ENCODE measurements at places on chromosomes 2 and 18. TPM values are rescaled to one million over a fixed set of nuclear protein-coding genes. Genes with fewer than 3 reads are reported as not detected.

Gene SLC35G4
- total RNA-seq, result not detected

Gene SERPINB12
- 20.1 TPM for total RNA-seq

Gene TUBA3E
- not detected for total RNA-seq

Gene FOXI3
- not detected for total RNA-seq

Gene STON1
- total RNA-seq, result 48.1 TPM

Gene DYTN
- not detected for total RNA-seq

Gene FER1L5
- 0.74 TPM for total RNA-seq

Gene WNT10A
- total RNA-seq, result 2.5 TPM

Gene AFF3
- total RNA-seq, result 7.6 TPM

DNA sequence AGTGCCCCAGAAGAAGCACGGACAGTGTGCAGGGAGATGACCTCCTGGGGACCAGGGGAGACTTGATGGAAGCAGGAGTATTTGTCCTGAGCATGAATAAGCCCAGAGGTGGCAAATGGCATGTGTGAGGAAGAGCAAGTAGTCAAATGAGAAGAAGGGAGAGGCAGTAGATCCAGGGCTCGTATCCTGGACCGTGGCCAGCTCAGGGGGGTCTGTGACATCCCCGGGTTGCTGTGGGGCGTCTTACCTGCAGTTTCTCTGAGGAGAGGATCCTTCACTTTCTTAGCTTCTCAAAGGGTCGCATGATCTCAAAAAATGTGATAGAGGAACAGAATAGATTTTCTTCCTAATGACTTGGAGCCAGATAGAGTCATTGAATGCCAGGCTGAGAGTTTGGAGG is 57.0 kb upstream of the FOSL2 start:
- DNase-seq, result no peak

GRCh38 chr2:163210430-163210918 is 371.9 kb upstream of the KCNH7 start:
- no peak for DNase-seq

DNA sequence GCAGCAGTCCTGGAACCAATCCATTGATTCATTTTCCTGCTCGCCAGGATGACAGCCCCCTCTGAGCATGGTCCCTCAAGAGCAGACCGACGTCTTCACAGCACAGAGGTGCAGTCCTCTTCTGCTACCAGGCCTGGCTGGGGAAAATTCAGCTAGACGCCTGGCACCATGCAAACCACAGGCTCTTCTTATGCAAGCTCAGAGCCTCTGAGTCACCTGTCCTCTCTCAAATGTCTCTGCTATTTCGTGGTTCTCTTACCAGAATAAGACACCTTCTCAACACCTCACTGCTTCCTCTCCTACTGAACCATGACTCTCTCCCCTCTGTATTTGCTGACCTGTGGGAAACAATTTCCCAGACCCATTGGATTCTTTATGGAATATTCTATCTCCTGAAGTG is 79.8 kb upstream of the CYRIA start:
- DNase-seq, result no peak

DNA sequence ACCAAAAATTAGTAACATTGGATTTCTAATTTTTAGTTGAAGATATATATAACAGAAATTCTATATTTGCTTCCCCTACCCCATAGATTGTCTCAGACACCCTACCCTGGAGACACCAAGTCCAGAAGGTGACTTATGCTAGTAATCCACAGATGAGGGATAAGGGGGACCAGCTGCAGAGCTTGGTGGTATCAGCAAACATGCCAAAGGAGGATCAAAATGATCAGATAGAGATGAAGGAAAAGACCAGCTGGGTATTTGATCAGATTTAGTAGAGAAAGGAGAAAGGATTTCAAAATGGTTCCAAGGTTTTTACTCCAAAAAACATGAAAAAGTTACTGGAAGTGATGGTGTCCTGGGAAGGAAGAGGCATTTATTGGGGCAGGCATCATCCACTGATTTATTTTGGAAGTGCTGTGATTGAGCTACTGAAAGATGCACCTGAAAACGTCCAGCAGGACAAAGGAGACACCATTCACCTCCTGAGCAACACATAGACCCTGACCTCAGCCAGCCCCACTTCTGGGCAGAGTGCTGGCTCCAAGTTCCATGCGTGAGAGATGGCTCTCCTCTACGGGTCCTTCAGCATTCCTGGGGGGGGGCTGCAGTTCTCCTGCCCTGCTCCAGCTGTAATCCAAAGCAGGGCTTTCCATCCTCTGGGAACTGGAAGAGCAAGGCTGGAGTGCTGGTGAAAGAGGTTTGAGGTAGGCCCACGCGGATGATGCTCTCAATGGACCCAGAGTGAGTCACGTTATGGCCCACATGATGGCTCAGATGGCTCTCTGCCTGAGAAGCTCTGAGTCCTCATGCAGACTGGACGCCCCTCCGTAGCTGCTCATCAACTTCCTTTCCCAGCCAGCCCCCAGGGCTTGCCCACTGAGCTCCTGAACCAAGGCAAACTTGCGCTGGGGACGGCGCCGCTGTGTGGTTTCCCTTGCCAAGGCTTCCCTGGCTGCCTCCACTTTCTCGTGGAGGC is 3.7 kb upstream of the LRRFIP1 start:
- DNase-seq, result no peak

- no peak for DNase-seq
Measured at GRCh38 chr2:231399853-231400680, 4.6 kb downstream of the B3GNT7 start.

DNA sequence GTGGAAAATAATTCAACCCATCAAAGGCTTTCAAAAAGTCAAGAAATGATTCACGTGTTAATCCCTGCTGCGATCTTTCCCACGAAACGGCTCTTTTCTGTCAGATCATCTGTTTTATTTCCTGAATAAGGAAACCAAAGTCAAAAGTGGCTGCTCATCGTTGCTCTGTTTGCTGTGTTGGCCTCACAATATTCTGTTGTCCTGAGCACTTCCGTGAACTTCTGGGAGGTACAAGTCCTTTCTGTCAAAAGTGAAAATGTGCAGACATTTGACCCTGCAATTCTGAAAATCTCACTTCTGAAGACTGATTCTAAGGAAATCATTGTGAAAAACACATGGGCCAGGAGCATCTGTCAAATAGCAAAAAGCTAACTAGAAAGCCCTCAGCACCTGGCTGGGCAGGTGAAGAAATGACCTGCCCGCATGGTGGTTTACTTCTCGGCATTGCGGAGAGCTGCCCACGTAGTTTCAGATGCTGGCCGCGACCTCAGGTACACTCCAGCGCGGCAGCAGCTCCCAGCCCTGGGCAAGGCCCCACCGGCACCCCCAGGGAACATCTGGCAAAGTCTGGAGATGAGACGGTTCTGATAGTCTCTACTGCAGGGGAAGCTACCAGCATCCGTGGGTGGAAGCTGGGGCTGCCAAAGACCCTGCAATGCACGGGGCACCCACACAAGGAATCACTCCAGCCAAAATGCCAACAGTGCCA is 31.9 kb upstream of the GPC1 start:
- no peak for DNase-seq

- no peak for DNase-seq
Measured at GRCh38 chr2:96787411-96787810, 26.7 kb downstream of the CNNM4 start.

- DNase-seq, result no peak
Measured at GRCh38 chr2:110983133-110983532, 137.6 kb upstream of the BCL2L11 start.

DNA sequence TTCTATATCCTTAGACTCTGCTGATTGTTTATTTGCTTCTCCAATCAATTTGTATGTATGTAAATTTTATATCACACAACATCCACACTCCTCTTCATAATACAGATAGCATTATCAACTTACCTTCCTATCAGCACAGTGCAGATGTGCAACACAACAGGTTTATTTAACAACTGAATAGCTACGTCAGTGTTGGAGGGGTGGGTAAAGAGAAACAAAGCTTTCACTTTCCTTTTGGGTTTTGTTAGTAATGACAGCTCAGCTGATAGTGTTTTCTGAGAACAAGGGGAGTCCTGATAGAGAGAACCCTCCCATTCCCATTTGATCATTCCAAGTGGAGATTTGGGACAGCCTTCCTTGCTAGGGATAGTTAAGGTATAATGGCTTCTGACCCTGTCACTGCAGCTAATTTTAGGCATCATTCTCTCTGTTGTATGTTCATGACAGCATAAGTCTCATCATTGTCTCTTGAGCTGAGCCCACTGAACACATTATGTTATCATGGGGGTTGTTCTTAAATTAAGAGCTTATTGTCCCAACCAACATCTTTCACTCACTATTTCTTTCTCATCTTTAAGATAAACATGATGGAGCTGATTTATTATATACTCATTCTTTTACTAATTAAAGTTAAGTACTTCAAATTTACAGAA is 227.7 kb downstream of the GPD2 start:
- no peak for DNase-seq

DNA sequence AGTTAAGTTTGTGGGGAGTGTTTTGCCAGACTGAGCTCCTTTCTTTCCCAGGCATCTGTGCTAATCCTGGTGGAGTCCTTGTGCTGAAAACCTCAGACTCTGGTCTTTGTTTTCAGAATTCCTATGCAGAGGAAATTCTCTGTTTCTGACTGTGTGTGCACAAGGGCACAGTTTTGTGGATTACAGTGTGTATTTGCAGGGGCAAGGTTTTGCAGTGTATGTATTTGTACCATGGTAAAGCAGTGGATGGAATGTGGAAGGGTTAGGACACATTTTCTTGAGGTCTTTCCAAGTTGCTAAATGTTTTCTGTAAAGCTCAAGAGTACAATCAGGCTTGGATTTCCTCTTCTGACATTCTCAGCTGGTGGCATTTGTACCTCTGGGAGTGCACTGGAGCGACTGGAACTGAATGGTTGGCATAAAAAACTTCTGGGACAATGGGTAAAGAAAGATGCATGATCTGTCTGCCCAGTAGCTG is 139.5 kb upstream of the RND3 start:
- no peak for DNase-seq

- no peak for DNase-seq
Measured at GRCh38 chr18:56294484-56295183, 343.8 kb downstream of the TXNL1 start.

GRCh38 chr2:239106314-239106908 is 258.5 kb downstream of the TWIST2 start:
- no peak for DNase-seq

- DNase-seq, result no peak
Measured at GRCh38 chr2:230797515-230798495, 66.9 kb upstream of the ITM2C start.

DNA sequence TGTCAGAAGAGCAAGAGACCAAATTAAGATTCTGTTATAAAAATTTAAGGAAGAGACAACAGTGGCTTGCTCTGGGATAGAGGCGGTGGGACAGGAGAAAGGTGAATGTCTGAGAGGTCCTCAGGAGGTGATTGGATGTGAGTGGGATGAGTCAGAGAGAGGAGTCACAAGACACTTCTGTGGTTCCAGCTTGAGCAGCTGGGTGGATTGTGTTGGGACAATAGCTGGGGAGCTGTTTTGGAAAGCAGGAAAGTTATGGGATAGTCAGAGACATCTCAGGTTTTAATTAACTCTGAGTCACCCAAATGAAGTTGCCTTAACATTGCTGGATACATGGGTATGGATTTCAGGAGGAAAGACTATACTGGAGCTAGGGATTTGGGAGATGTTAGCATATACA is 218.0 kb upstream of the TRIB2 start:
- no peak for DNase-seq

GRCh38 chr2:212548455-212548819 is 9.8 kb upstream of the ERBB4 start:
- DNase-seq, result no peak

Measured in vagina (tissue), 2 donors.